ENCODE measurements at places on chromosomes 1 and 21.

DNA sequence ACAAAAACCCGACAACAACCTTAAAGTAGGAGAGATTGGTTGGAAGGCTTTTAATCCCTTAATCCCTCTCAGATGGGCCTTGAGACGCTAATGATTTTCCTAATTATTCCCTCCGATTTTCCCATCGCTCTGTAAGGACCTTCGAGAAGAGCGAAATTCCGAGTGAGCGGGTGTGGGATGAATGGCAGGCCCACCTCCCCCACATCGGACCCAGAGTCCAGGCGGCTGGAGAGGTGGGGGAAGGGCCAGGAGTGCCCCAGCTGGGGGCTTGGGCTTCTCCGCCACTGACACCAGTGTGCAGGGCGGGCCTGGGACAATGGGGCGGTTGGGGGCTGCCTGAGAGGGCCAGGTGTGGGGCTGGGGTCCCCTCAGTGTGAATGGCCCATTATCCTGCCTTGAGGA lies 23.4 kb downstream of the RHBG start:
- DNase-seq, result no peak

- no peak for DNase-seq
These were observed 6.5 kb downstream of the CD55 start for GRCh38 chr1:207328004-207328403.

DNA sequence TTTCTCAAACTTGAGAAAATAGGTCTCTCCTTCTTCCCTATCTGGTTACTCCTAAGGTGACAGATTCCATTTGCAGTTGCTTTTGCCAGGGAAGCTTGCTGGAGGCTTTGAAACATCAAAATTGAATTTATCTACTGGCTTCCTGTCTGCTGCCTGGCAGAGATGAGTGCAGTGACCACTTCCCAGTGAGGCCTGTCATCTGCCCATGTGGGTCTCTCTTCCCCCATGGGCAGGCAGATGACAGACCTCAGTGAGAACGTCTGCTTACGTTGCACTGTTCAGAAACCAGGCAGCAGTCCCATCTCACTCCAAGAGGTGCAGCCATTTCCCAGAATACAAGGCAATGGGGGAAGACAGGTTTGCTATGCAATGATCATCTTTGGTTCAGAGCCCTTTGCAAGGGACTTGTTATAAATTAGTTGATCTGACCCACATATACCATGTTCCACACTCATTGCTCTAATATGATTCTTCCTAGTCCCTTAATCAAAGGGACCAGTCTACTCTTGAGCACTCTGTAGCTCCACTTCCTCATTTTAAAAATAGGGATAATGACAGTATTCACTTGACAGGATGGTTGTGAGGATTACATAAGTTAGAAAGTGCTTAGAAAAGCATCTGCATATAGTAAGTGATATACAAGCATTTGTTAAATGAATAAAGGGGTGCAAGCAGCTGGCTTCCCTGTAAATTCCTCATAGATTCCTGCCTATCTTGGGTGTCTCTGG lies 10.6 kb downstream of the PGBD5 start:
- DNase-seq, result no peak

- DNase-seq, result no peak
These were observed 3.1 kb downstream of the ACAP3 start for GRCh38 chr1:1304331-1305299.

- no peak for DNase-seq
These were observed 117.9 kb downstream of the MACF1 start for GRCh38 chr1:39322431-39322830.

GRCh38 chr1:201176940-201177339 lies 13.7 kb upstream of the IGFN1 start:
- no peak for DNase-seq

DNA sequence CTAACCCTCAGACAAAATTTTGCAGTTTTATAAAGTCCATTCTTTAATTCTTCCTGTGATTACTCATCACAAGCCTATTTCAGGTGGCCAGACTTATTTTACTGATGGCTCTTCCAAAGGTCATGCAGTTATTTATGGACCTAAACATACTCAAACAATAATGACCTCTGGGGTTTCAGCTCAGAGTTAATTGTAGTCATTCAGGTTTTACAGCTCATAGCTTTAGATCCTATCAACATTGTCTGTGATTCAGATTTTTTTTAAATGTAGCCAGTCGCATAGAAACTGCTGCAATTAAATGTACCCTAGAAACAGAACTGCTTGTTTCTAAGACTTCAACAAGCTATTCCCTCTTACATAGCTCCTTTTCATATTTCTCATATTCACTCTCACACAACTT lies 270.8 kb downstream of the COL11A1 start:
- no peak for DNase-seq

Data from activated CD8-positive, alpha-beta memory T cell treated with anti-CD3 and anti-CD28 coated beads for 1 hour (primary cell).